ENCODE measurements at places on chromosomes 16 and 17.

DNA sequence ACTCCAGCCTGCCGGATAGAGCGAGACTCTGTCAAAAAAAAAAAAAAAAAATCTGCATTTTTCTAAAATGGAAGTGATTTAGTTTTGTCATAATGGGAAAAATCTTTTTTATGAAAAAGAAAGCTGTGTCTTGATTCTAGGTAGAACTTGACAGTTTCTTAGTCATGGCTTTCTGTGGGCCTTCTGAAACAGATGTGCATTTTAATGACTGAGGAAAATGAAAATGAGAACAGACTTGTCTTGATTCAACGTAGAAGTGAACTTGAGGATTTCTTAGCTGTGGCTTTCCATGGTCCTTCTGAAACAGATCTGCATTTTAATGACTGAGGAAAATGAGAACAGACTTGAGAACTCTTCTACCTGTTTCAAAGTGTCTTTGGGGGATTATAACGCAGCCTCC is 171.7 kb downstream of the VPS53 start:
- no peak for DNase-seq

- no peak for DNase-seq
Observed at GRCh38 chr17:79803997-79804855, 7.3 kb upstream of the CBX8 start.

DNA sequence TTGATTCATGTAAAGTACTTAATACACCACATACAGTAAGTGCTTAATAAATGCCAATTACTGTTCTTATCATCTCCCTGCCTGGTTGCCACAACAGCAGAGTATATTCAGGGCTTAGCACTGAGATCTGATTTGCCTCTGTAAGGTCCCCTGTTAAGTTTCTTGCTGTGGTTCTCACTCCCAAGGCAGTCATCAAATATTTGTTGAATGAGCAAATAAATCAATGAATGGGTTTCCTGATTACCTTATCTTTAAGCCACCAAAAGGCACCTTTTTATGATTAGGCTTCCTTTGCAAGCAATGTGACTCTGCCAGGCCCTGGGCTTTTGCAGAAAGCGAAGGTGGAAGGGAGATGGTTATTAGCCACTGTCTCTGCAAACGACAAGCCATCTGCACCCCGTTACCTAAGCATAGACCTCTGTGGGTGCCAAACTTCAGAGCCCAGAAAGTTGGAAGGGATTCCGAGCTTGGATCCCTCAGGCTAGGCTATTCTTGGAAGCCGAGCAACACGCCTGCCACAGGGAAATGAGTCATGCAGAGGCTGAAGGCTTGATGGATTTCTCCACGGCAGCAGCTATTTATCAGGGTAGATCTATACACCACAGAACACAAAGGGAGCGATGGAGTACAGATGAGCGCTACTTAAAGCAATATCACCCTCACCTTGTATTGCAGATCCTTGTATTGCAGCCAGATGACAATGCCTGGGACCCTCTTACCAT is 102.0 kb downstream of the GRIN2A start:
- DNase-seq: peak; percentile 45

DNA sequence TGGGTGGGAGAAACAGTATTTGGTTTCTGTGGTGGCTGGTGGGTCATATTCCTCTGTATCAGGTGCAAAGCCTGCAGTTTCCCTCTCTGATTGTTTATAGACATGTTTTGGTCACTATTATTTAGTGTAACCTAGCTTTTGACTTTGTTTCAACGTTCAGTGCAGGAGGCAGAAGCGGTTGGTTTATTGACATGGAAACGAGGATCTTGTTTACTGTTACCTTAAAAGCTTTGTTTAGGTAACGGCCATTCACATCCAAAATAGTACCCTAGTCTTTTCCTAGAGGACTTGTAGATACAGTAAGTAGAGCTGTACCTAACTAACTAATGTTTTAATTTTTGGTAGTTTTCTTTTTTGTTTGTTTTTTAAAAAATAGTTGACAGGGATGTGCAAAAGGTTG is 3.5 kb downstream of the MSI2 start:
- no peak for DNase-seq

DNA sequence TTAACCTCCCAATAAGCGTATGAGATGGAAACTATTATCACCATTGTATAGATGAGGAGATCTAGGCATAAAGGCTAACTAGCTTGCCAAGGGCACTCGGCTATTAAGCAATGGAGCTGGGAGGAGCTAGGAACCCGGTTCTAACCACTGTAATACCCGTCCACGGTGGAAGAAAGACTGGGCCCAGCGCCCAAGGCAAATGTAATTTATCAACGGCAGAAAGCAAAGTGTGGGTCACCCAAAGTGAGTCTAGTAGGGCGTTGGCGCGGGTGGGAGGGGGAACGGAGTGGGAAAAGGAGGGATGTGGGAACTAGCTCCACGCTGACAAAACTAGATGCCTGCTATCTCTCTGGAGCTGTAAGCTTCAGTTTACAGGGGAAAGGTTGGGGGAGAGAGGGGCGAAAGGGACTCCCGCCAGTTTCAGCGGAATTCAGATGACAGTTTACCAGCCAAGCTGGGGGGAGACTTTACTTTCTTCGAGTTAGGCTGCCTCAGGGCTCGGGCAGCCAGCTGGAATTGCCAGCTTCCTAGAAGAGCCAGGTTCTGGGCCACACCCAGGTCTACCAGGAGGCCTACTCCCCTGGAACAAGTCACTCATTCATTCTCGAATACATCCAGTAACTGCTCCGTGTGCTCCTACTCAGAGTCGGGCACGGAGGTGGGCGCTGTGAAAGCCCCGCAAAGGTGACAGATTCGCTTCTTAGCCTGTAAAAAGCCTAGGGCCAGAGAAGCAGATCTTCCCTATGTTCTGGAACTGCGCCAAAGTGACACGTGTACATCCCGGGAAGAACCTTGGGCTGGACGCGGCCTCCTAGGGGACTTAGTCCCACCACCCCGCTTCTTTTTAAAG is 837 bp downstream of the LRRC59 start:
- DNase-seq: no peak

All from non-pigmented ciliary epithelial cell (primary cell).